ENCODE measurements at places on chromosomes 5 and 9.

- no peak for DNase-seq
Observed at GRCh38 chr9:132834343-132834742, 43.7 kb downstream of the AK8 start.

- DNase-seq = no peak
Observed at GRCh38 chr9:92952906-92953610, 5.7 kb downstream of the FGD3 start.

- DNase-seq = no peak
Observed at GRCh38 chr5:134491841-134492442, 33.5 kb upstream of the JADE2 start.

- DNase-seq = no peak
Observed at GRCh38 chr9:8140557-8140956, 341.0 kb upstream of the DMAC1 start.

DNA sequence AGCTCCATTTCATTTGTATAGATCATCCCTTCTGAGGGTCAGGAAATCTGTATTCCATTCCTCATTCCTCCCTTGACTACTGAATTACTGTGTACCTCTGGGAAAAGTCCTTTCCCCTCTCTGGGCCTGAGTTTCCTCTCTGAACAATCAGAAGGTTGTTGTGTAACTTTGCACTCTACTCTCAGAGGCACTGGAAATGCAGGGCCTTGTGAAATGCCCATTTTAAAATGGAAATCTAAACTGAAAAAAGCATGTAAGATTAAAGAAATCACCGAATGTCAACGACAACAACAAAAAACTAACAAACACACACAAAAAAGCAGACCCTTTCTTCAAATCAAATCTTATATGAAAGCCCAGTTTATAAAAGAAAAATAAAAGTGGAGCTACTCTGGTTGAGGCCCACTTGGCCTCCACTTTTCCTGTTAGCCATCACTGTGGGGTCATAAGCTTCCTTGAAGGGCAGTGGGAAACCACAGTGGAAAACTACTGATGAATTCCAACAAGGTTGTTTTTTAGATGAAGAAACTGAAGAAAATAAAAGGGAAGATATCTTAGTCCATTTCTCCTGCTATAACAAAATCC lies 21.6 kb upstream of the GRPEL2 start:
- DNase-seq = no peak

- no peak for DNase-seq
Observed at GRCh38 chr5:155471027-155471426, 457.5 kb downstream of the KIF4B start.

GRCh38 chr5:62534461-62535236 lies 44.0 kb upstream of the LRRC70 start:
- no peak for DNase-seq

- DNase-seq = no peak
Observed at GRCh38 chr5:120152472-120152871, 311.6 kb upstream of the PRR16 start.

- DNase-seq = no peak
Observed at GRCh38 chr5:5424736-5425135, 2.3 kb downstream of the ICE1 start.

DNA sequence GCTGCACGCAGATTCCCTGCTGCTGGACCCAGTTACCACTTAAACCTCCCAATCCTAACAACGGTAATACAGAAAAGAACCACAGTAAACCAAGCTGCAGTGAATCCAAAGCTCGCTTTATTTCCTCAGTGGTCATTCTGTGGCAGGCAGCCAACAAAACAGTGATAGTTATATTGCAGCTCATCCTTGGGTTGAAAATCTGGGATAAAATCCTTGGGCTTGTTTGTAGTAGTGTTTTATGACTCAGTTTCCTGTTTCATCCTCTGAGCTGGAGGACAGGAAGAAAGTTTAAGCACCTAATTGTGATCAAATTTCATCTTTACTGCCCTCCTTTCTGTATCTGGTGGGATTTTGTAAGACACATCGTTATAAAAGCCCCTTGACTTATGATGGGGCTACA lies 31.4 kb downstream of the HMGCR start:
- no peak for DNase-seq

- DNase-seq = no peak
Observed at GRCh38 chr5:172725785-172726184, 45.2 kb downstream of the DUSP1 start.

- no peak for DNase-seq
Observed at GRCh38 chr5:130068988-130069387, 164.7 kb downstream of the CHSY3 start.

- no peak for DNase-seq
Observed at GRCh38 chr5:91541696-91542095, 158.6 kb upstream of the ARRDC3 start.

DNA sequence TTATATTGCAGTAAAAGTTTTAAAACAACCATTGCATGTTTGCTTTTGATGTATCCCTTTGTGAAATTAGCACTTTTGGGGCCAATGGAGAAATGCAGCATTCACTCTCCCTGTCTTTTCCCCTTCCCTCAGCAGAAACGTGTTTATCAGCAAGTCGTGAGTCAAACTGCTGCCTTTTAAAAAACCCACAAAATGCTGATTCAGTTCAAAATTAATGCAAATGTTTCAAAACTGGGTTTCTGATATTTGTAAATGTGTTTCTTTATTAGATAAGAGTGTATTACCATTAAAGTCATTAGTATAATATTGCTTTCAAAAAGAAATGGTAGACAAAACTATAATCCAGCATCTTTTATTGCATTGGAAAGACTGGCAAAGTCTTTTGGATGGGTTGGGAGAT lies 47.3 kb downstream of the RAD23B start:
- no peak for DNase-seq

- DNase-seq = peak; percentile 55
Observed at GRCh38 chr5:151480384-151481293, 33.2 kb downstream of the SLC36A1 start.
